Fibroblast of mammary gland (primary cell): ENCODE measurements at places on chromosomes 5 and 9.
A peak's percentile ranks its signal among the peaks of the same experiment; 100 is the strongest.

DNA sequence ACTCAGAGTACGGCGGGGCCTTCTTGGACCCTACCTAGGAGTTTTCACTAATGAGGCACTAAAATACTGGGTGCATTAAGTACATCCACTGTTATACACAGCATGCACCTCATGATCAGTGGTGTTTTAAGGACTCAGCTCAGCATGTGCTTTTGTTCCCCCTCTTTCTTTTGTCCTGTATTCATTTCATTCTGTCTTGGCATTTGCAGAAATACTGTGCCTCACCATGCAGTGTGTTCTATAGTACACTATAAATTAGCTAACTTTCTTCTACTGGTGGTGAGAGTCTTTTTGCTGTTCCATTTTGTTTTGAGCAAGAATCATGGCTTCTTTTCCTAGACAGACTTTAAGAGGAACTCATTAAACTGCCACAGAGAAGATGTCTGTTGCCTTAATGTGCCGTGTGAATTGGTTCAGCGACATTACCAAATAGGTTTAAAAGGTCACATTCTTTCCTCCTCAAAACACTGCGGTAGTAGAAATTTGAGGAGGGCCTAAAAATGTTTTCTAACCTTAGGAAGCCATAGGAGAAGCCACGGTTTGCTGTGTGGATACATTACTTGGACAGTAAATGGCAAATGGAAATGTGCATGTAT lies 276.6 kb downstream of the MAST4 start:
- DNase-seq, result no peak

- no peak for DNase-seq
Observed at GRCh38 chr9:90844326-90844725, 42.7 kb downstream of the SYK start.

DNA sequence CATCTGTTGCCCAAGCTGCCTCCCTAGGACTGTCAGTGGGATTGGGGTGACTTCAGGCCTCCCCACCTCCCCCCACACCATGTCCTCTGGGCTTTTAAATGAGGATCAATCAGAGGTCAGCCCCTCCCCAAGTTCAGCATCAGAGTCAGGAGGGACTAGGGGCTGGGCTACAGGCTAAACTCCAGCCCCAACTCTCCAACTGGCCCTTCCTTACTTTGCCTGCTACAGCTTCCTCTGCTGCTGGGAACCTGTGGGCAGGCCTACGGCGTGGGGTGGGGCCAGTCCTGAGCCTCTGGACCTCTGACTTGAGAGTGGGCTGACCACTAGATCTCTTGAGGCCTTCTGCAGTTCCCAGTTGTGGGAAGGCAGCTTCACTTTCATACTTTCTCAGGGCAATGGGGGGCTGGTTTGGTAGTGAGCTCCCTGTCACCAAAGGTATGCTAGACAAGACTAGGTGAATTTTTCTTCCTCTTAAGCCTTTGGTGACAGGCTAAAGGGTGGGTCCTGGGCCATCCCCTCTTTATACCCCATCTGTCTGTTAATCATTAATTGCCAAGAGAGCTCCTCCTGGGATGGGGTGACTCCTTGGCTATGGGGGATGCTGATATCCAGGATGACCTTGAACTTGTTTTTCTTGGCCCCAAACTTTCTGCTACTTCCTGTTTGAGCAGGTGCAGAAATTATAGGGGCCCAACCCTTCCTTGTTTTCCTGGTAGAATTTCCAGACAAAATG lies 10.8 kb upstream of the DAB2IP start:
- DNase-seq, result no peak

GRCh38 chr5:98755406-98755805 lies 18.1 kb upstream of the RGMB start:
- peak; percentile 90 for DNase-seq

GRCh38 chr9:83339435-83339834 lies 198.8 kb downstream of the FRMD3 start:
- no peak for DNase-seq

DNA sequence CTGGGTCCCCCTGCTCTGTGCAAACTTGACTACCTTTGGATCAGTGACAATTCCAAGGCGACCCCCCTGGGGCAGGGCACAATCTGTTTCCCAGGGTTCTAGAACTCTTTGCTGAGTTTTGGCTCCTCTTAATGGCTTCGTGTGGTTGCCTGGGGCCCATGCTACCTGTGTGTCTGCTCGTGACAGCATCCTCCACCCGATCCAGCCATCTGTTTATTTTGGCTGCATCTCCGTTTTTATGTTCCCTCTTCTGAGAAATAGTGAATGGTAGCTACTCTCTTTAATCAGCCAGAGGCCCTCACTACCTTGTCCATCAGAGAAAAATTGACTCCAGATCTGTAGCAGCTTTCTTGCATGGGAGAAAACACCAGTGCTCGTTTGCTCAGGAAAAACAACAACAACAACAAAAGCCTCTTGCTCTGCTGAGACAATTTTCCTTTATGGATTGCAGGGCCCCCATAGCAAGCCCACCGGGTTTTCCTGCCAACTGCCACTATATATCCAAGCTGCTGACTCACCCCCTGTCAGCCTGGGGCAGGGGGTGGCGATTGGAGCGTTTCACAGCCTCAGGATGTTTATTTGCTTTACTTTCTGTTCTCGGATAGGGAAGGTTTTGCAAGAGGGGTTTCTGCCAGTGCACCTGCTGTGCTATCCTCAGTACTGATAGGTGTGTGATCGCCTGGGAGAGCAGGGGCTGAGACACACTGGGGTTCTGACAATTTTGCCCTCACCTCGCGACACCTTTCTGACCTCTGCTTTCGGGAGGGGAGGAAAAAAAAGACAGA lies 607.8 kb downstream of the BNC2 start:
- DNase-seq, result no peak

DNA sequence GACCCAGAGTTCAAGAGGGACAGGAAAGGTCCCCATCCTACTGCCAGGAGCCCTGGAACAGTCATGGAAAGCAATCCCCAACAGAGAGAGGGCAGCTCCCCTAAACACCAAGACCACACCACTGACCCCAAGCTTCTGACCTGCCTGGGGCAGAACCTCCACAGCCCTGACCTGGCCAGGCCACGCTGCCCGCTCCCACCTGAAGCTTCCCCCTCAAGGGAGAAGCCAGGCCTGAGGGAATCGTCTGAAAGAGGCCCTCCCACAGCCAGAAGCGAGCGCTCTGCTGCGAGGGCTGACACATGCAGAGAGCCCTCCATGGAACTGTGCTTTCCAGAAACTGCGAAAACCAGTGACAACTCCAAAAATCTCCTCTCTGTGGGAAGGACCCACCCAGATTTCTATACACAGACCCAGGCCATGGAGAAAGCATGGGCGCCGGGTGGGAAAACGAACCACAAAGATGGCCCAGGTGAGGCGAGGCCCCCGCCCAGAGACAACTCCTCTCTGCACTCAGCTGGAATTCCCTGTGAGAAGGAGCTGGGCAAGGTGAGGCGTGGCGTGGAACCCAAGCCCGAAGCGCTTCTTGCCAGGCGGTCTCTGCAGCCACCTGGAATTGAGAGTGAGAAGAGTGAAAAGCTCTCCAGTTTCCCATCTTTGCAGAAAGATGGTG lies 31.6 kb downstream of the CD180 start:
- no peak for DNase-seq

- DNase-seq, result no peak
Observed at GRCh38 chr5:142845954-142846398, 75.8 kb downstream of the ARHGAP26 start.

DNA sequence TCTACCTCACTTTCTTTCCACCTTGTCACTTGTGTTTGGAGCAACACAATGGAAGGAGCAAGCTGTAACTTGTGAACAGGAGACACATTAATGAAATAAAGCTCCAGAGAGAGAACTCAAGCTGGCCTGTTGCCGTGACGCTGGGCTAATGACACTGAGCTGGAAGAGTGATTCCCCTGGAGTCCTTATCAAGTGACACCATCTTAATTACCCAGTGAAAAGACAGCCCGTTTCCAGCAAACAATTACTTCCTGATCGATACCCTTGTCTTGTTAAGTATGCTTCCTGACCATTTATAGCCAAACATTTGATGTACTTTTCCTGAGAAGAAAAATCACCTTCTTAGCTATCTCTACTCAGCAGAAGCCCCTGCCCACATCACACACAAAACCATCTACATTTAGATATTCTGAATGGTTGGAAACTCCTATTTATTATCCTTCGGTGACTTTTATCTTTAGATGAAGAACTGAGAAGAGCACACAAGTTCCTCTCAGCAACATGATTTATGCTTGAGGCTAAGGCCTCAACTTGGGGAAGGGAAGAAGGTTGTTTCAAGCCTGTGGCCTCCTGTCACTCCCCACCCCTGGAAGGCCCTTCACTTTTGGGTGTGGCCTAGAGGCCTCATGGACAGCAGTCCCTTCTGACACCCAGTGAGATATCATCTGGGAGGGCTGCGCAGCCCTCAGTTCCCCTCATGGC lies 34.1 kb downstream of the CRHBP start:
- DNase-seq, result no peak

- DNase-seq, result no peak
Observed at GRCh38 chr5:135036405-135036804, 2.4 kb upstream of the PITX1 start.

DNA sequence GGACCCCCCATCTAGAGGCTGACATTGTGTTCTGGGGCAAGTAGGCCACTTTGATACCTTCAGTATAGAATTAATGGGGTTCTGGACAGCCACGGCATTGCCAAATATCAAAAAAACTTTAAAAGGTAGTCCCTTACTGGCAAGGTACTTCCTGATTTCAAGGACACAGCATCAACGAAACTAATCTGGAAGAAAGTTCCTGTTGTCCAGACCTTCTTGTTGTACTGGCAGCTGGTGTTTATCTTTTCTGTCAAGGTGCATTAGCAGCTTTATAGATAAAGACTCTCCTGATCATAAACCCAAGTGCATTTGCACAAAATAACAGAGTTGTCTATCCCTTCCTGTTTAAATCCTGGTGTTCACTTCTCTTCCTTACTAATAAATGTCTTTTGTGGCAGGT lies 23.7 kb upstream of the GOLGA1 start:
- no peak for DNase-seq

GRCh38 chr5:78547731-78548615 lies 100.6 kb downstream of the LHFPL2 start:
- DNase-seq, result peak; percentile 100

DNA sequence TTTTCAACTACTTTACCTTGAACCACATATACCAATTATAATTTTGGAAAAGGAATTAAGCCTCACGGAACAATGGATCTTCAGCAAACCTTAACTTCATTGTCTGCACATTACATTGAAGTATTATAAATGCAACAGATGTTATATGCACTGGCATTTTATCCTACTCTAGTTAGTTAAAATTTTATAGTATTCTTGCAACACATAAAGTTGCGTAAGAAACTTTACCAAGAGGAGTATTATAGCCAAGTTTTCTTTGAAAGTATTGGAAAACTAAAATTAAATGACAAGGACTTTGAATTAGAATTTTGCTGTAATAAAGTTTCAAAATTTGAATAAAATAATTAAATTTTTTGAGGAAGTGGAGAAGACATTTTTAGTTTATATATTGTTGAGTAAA lies 63.4 kb upstream of the SREK1 start:
- DNase-seq, result peak; percentile 6

DNA sequence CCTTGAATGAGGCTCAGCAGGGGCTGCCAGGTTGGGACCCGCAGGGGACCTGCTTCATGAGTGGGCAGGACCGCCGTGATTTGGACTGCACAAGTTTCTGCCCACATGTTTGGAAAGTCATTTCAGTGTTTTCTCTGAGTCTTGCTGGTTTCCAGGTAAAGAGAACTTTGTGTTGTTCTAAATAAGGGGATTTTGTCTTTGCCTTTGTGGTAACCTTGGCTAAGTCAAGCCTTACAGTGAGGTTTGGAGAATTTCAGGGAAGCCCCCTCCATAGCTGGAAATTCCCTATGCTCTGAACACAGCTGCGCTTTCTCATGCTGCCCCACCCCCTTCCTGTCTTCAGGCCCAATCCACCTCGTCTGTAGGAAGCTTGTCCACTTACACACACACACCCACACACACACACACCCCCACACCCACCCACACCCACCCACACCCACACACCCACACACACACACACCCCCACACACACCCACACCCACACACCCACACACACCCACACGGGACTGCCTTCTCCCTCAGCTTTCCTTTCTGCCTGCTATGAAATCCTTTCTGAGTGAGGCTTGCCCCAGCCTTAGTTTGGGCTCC lies 270.1 kb downstream of the HSPA4 start:
- no peak for DNase-seq

- DNase-seq, result no peak
Observed at GRCh38 chr5:97094579-97095317, 47.7 kb downstream of the LIX1 start.

- DNase-seq, result no peak
Observed at GRCh38 chr9:130745210-130745800, 51.7 kb downstream of the EXOSC2 start.

DNA sequence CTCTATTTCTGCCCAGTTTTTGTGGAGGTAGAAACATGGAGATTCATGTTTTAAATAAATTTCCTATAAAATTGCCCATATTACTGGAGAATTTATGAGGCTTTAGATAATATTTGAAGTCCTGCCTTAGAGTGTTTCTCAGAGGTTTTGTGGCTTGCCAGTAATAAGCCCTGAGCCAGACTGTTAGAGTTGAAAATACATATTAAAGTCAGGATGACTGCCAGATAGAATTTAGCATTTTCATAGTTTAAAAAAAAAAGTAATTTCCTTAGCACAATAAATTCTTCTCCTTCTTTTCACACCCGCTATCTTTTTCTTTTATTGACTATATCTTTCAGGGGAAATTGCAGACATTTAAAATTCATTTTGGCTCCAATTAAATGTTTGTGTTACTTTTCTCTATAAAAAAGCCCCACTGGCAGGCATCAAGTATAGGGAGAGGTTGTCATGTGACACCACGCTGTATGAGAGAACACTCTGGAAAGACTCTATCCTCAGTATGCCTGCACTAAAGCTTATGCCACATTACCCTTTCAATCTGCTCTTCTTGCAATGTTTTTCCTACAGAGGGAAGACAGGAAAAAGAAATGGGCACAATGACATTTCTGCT lies 135.2 kb downstream of the MPDZ start:
- no peak for DNase-seq

- DNase-seq, result no peak
Observed at GRCh38 chr5:133523013-133523658, 89.2 kb downstream of the FSTL4 start.

DNA sequence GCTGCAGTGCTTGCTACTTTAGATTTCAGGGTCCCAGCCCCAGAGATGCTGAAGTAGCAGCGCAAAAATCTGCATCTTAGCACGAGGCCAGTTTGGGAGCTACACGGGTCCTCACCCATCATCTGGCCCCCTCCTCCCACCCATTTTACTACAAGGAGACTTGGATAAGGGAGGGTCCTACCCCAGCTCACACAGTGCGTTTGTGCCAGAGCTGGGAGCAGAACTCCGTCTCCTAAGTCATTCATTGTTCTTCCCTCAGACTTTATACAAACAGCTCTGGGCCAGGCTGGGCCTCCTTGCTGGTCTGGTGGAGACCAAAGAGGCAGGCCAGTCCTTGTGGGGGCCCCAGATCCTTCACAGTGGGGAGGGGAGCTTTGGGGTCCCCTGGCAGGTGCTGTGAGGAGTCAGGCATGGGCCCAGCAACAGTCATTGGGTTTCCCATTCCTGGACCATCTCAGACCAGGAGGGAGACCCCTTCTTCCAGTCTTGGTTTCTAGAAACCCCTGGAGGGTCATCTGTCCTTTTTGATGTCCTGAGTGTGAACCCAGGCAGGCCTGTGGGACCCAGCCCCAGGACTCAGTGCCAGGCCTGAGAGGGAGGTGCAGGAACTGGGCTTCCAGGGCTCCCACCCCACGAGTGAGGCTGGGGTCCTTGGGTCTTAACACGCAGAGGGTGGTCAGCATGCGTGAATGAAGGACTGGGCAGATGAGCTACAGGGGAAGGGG lies 2.3 kb upstream of the IL17B start:
- no peak for DNase-seq
